ENCODE measurements at places on chromosomes 5 and 9.

- no peak overlapping the region for H3K4me3 ChIP-seq
- H3K27ac ChIP-seq, result no peak overlapping the region
- H3K27me3 ChIP-seq, result peaks cover 7% of the 10 kb centered on the region
- H3K4me1 ChIP-seq, result no peaks in the 10 kb centered on the region
- H3K36me3 ChIP-seq, result no peaks in the 10 kb centered on the region
- DNase-seq, result no peak
Observed at GRCh38 chr9:926976-927375, 49.5 kb upstream of the DMRT3 start.

DNA sequence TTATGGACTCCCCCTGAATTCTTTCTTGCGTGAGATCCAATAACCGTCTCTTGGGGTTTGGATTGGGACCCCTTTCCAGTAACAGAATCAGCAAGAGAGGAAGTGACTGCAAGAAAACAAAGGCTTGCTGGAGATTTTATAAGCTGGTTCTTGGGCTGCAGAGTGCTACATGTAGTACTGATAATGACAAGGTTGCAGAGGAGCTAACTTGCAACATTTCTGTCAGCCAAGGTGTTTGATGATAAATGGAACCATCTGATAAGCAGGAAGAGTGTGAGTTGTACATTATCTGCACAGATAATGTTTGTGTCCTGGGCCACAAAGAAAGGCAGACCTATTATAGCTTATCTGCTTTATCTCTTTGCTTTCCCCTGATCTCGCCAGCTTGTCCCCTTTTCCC, 37.1 kb downstream of the DNAJB5 start:
- peaks cover 10% of the 10 kb centered on the region for H3K4me1 ChIP-seq
- no peak for DNase-seq
- H3K4me3 ChIP-seq, result no peak overlapping the region
- no peak overlapping the region for H3K27ac ChIP-seq
- H3K36me3 ChIP-seq, result peaks cover 19% of the 10 kb centered on the region
- H3K27me3 ChIP-seq, result no peaks in the 10 kb centered on the region

- no peaks in the 10 kb centered on the region for H3K4me1 ChIP-seq
- no peak for DNase-seq
- H3K27me3 ChIP-seq, result no peaks in the 10 kb centered on the region
- H3K4me3 ChIP-seq, result no peak overlapping the region
- H3K27ac ChIP-seq, result no peak overlapping the region
Observed at GRCh38 chr9:137797206-137798120, 80.1 kb upstream of the CACNA1B start.

GRCh38 chr5:116970318-116970717, 395.7 kb upstream of the SEMA6A start:
- no peak overlapping the region for H3K27ac ChIP-seq
- no peaks in the 10 kb centered on the region for H3K4me1 ChIP-seq
- H3K4me3 ChIP-seq, result no peak overlapping the region
- no peaks in the 10 kb centered on the region for H3K36me3 ChIP-seq

DNA sequence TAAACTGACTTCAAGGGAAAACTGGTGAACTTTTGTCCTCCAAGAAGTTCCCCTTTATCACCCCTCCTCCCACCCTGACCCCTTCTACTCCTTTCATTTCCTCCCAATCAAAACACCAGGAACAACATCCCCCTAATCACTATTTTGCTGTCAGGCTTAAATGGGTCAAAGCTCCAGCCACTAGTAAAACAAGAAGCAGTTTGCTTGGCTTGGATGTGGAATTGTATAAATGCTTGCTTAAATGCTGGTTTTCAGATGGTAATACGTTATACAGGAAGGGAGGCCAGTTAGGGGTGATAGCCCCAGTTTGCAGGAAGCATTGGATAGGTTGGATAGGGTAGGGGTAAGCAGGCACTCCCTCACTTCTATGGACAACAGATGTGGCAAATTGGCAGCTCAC, 473.6 kb downstream of the AGTPBP1 start:
- H3K4me1 ChIP-seq, result no peaks in the 10 kb centered on the region
- no peak overlapping the region for H3K27ac ChIP-seq
- H3K4me3 ChIP-seq, result no peak overlapping the region
- H3K36me3 ChIP-seq, result no peaks in the 10 kb centered on the region
- DNase-seq, result no peak

GRCh38 chr5:36944607-36945225, 68.1 kb downstream of the NIPBL start:
- peaks cover 40% of the 10 kb centered on the region for H3K4me1 ChIP-seq
- no peaks in the 10 kb centered on the region for H3K36me3 ChIP-seq
- DNase-seq, result no peak

DNA sequence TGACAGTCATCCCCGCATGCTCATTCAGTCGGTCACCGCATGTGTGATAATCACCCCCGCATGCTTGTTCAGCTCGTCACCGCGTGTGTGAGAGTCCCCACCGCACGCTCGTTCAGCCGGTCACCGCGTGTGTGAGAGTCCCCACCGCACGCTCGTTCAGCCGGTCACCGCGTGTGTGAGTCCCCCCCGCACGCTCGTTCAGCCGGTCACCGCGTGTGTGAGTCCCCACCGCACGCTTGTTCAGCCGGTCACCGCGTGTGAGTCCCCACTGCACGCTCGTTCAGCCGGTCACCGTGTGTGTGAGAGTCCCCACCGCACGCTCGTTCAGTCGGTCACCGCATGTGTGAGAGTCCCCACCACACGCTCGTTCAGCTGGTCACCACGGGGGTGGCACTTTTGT, 3.5 kb downstream of the TRAF2 start:
- no peak overlapping the region for H3K4me3 ChIP-seq
- H3K27me3 ChIP-seq, result no peaks in the 10 kb centered on the region
- peaks cover 19% of the 10 kb centered on the region for H3K36me3 ChIP-seq
- peaks cover 29% of the 10 kb centered on the region for H3K4me1 ChIP-seq
- no peak for DNase-seq

DNA sequence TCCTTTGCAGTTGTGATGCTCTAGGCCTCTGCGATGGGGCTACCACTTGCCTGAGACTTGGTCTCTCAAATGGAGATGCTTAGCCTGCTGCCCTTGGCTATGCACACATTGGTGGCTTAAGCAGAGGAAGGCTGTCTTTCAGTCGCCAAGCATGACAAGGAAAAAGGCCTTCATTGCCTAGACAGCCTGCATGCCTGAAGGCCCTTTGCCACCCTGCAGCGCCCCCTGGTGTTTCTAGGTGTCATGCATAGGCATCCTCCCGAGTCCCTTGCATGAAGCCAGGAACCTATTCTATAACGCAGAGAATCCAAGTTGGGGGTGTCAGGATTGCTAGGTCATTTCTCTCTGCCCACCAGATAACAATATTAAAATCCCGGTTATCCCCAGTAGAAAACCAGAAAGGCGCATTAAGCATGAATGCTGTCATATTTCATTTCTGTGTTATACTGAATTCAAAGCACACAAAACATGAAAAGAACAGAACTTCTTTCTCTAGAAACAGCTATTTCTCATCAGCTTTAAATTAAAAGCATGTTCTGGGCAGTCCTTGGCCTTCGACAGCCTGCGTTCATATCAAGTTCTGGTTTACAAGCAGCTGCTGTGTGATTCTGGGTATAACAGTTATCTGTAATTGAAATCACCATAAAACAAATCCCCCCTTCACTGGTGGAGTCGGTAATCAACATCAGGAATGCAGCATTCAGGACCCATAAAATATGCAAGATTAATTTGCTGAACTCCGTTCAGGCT, 59.7 kb upstream of the TRPC7 start:
- DNase-seq, result peak; percentile 59
- H3K36me3 ChIP-seq, result no peaks in the 10 kb centered on the region
- no peaks in the 10 kb centered on the region for H3K27me3 ChIP-seq

GRCh38 chr9:90024823-90025222, 420.0 kb downstream of the GADD45G start:
- DNase-seq, result no peak
- H3K4me1 ChIP-seq, result no peaks in the 10 kb centered on the region
- peaks cover 2% of the 10 kb centered on the region for H3K27me3 ChIP-seq
- H3K4me3 ChIP-seq, result no peak overlapping the region

GRCh38 chr9:134195558-134195957, 31.2 kb upstream of the RNU6ATAC start:
- peaks cover 10% of the 10 kb centered on the region for H3K4me1 ChIP-seq
- no peaks in the 10 kb centered on the region for H3K36me3 ChIP-seq
- H3K27ac ChIP-seq, result no peak overlapping the region

GRCh38 chr5:14173377-14174229, 30.5 kb downstream of the TRIO start:
- H3K27me3 ChIP-seq, result peaks cover 13% of the 10 kb centered on the region
- no peaks in the 10 kb centered on the region for H3K4me1 ChIP-seq
- H3K27ac ChIP-seq, result no peak overlapping the region
- no peak for DNase-seq
- no peak overlapping the region for H3K4me3 ChIP-seq

- peak overlapping the region; percentile 89 for H3K27ac ChIP-seq
- peak overlapping the region; percentile 71 for H3K4me3 ChIP-seq
- H3K36me3 ChIP-seq, result peaks cover 42% of the 10 kb centered on the region
- H3K4me1 ChIP-seq, result peaks cover 82% of the 10 kb centered on the region
- peak; percentile 65 for DNase-seq
- H3K27me3 ChIP-seq, result no peaks in the 10 kb centered on the region
Observed at GRCh38 chr5:157269761-157270272, 3.9 kb downstream of the CYFIP2 start.

- H3K4me3 ChIP-seq, result no peak overlapping the region
- no peak for DNase-seq
- no peak overlapping the region for H3K27ac ChIP-seq
- no peaks in the 10 kb centered on the region for H3K36me3 ChIP-seq
- H3K27me3 ChIP-seq, result no peaks in the 10 kb centered on the region
- H3K4me1 ChIP-seq, result no peaks in the 10 kb centered on the region
Observed at GRCh38 chr5:135135530-135136226, 101.7 kb upstream of the PITX1 start.

DNA sequence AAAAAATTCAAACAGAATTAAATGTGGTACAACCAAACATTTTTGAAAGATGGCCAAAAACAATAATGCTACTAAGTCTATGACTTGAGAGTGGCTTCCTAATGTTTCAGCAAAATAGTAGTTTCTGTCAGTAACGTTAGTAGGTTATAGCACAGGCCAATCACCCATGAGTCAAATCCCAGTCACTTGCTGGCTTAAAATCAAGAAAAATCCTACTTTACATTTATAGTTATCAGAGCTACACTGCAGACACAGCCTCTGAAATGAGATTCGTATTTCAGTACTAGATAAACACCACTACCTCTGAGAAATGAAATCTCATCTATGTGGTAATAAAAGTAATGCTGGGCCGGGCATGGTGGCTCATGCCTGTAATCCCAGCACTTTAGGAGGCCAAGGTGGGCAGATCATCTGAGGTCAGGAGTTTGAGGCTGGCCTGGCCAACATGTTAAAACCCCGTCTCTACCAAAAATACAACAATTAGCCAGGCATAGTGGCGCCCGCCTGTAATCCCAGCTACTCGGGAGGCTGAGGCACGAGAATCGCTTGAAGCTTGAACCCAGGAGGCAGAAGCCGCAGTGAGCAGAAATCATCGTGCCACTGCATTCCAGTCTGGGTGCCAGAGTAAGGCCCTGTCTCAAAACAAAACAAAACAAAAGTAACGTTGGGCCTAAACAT, 6.1 kb downstream of the ZDHHC21 start:
- peaks cover 37% of the 10 kb centered on the region for H3K36me3 ChIP-seq
- no peak for DNase-seq
- no peak overlapping the region for H3K4me3 ChIP-seq

DNA sequence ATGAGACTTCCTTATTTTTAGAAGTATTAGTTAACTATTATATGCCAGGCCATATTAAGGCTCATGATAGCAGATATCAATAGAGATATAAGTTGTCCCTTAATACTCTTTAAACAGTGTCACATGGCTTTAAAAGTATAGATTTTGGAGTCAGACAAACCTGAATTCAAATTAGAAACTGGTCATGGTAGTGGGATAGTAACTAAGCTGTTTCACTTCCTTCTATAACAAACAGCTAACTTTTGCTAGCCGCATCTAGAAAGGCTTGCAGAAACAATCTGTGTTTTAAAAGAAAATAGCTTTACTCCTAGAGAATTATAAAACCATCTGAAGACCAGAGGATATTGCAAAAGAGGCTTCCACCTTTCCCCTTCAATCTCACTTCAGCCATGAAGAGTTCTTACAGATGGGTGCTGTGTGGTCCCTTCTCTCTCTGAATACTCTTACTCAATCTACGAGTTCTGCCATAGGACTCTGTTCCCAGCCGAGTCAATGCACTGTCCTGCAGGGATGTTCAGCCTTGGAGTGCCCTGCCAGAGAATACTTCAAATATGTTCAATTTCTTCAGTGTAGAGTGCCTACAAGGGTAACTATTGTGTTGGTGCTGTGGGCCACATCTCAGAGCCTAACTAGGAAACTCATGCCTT, 810.2 kb downstream of the EFNA5 start:
- no peaks in the 10 kb centered on the region for H3K4me1 ChIP-seq
- H3K36me3 ChIP-seq, result no peaks in the 10 kb centered on the region
- no peak overlapping the region for H3K4me3 ChIP-seq
- no peak for DNase-seq
- no peak overlapping the region for H3K27ac ChIP-seq

- H3K27me3 ChIP-seq, result no peaks in the 10 kb centered on the region
- peak overlapping the region; percentile 32 for H3K4me3 ChIP-seq
- peaks cover 72% of the 10 kb centered on the region for H3K4me1 ChIP-seq
- peaks cover 9% of the 10 kb centered on the region for H3K36me3 ChIP-seq
- H3K27ac ChIP-seq, result peak overlapping the region; percentile 97
- peak; percentile 55 for DNase-seq
Observed at GRCh38 chr9:91150998-91151717, 210.6 kb downstream of the AUH start.

DNA sequence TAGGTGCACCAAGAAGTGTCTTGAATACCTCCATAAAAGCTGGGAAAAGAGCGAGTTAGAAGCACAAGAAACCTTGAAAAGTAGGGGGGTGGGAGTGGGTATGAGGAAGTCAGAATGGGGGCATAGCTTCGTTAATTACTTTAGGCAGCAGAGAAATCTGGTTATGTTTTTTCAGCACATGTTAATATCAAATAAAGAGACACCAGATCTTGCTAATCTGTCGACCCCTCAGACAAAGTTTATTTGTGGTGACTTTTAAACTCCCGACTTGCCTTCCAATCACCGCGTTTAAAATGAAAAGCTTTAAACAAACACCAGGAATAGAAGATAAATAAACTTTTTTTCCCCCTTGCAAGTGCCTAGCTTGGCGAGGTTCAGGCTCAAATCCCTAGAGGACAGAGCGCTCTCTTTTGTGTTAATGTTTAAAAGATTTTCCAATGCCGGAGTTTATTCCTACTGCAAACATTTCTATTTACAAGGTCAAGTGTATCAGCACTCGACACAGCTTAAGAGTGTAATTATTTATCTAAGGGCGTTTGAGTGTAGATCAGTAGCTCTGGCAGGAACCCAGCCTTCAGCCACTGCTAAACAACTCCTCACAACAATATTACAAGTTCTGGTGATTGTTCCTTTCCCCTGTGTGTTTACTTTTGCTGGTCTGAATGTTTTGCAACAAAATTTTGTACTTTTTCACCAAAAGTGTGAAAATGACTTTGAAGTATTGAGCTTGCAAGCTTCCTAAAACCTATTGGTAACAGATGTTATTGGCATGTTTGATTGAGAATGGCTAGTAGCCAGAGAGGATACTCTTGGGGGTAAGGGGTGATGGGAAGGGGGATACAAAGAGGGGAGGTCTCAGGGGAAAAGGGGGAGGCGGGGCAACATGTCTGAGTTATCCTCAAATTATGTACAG, 3.8 kb downstream of the GAS1 start:
- H3K4me3 ChIP-seq, result no peak overlapping the region
- H3K4me1 ChIP-seq, result peaks cover 5% of the 10 kb centered on the region
- H3K27me3 ChIP-seq, result peaks cover 47% of the 10 kb centered on the region
- no peak for DNase-seq
- no peaks in the 10 kb centered on the region for H3K36me3 ChIP-seq
- H3K27ac ChIP-seq, result no peak overlapping the region

All from activated CD4-positive, alpha-beta memory T cell treated with anti-CD3 and anti-CD28 coated beads for 36 hours (primary cell).